ENCODE measurements at places on chromosomes 6 and 20.

DNA sequence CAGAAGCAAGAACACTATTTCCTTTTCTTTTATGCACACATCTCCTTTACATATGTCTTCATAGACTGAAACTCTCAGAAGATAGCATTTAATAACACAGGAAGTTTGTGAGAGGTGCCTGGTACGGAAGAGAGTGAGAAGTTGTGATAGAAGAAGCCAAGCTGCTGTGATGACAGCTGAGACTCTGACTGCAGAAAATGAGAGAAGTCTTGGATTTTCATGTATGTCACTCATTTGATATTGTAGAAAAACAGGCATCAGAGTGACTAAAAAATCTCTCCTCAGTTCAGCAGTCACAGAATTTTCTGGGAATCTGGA, 154.9 kb upstream of the BMP2 start:
- DNase-seq = no peak

- no peak for DNase-seq
These were observed 2.4 kb downstream of the ADA start for GRCh38 chr20:44649126-44649525.

- DNase-seq = no peak
These were observed 85.6 kb downstream of the AIG1 start for GRCh38 chr6:143146186-143146851.

DNA sequence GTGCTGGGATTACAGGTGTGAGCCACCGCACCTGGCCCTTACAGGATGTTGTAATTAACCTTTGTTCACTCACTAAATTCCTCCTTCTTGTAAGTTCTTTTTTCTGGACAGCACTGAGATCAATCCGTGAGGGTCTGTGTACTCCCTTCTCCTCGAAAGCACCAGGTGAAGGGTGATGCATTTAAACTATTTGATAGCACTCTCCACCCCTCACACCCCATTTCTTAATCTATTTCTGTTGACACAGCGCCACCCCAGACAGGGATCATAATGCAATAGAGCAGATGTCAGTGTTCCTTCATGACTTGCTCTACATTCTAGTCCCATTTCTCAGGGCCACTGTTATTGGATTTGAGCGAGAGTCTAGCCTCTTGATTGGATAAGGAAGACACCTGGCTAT, 46.3 kb downstream of the PPP1R14C start:
- DNase-seq = no peak

DNA sequence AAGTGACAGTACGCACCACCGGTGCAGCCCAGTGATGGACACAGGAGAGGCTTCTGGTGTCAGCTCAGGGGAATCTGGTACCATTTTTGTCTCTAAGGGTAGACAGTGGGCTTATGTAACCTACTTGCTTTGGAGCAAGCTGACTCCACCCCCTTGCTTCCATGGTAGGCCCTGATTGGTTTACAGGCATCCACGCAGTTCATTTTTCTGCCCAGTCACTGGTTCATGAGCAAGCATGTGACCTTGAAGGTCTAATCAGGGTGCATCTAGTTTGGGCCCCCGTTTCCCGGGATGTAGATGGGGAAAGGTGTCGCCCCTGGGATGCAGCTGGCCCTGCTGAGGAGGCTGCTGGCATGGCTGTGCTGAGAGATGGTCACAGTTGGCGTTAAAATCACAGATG, 244.8 kb upstream of the KCNG1 start:
- no peak for DNase-seq

DNA sequence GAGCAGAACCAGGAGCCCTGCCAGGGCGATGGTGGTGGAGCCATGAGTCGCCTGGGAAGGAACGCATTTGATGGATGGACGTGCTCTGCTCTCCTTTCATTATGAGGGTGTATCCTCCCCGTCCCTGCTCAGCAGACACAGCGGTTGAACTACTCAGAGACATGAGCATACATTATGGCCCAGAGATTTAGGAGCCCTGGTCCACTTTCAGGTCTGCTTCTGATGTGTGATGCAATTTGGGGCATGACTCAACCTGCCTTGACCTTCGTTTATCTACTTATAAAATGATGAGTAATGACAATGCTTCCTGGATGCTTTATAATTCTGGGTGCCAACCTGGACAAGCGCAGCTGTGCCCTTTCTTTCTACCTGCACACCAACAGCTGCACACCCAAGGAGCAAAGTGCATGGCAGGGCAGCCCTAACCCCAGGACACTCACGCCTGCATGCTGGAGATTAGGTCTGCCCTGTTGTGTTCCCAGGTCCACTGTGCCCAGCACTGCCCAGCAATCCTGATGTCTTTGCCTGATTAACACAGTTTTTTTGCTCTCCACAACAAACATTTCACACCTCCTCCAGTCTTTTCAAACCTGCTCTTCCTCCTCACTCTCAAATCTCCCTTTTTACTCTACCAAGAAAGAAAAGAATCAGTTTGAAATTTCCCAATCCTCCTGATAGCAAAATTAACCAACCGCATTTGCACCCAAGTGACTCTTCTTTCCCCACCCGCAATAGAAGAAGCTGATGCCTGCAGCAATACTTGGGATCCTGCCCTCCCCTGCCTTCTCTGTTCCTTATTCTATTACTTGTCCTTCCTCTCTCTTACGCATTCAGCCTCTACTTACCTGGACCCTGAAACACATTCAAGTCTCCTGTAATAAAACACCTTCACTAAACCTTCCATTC, 81.2 kb downstream of the EZR start:
- DNase-seq = no peak

- DNase-seq = peak; percentile 87
These were observed 117.0 kb downstream of the RTN4IP1 start for GRCh38 chr6:106512048-106512967.
